Right ventricle myocardium inferior (tissue), 1 donor: ENCODE measurements at places on chromosomes 2 and 18.

- DNase-seq, result no peak
Observed at GRCh38 chr2:99597616-99598015, 107.8 kb upstream of the REV1 start.

- DNase-seq, result peak; percentile 77
Observed at GRCh38 chr2:237739101-237739500, 59.5 kb upstream of the RBM44 start.

DNA sequence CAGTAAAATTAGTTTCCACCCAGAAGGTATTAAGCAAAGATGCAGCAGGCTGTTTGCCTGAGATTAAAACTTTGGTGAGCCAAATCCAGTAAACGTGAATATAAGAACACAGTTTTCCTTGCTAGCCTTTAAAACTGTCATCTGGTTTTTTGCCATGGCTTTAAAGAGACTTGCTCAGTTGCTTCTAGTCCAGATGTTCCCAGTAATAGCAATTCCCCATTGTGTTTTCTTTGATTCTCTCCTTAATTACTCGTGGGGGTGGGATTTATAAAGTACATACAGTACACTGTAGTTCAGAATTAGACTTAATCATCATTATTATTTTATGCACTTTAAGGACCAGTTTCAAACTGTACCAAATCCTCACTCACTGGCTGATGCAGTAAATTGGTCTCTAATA lies 303.5 kb upstream of the ZNF804A start:
- DNase-seq, result no peak

- DNase-seq, result no peak
Observed at GRCh38 chr2:238398577-238398976, 28.1 kb upstream of the ASB1 start.

- no peak for DNase-seq
Observed at GRCh38 chr2:6967301-6967700, 50.1 kb downstream of the RNF144A start.

GRCh38 chr18:60693426-60693825 lies 320.9 kb upstream of the MC4R start:
- no peak for DNase-seq

- no peak for DNase-seq
Observed at GRCh38 chr2:126408671-126409070, 247.3 kb upstream of the GYPC start.

DNA sequence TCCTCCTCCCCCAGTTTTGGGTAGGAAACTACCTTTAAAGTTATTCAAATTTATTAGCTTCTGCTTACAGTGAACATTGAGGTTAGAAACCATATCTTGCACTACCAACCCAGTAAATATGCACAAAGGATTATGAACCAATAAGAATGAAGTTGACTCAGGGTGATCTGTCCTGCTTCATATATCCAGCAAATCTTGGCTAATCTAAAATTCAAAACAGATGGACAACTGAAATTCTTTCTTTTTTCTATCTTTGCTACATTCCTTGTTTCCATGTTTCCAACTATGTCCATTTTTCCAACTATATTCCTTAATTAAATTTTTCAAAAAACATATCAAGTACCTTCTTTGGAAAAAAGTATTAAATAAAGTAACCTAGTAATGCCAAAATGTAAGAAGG lies 149.3 kb downstream of the FAM124B start:
- DNase-seq, result no peak
